ENCODE measurements at places on chromosomes 7 and 10.

DNA sequence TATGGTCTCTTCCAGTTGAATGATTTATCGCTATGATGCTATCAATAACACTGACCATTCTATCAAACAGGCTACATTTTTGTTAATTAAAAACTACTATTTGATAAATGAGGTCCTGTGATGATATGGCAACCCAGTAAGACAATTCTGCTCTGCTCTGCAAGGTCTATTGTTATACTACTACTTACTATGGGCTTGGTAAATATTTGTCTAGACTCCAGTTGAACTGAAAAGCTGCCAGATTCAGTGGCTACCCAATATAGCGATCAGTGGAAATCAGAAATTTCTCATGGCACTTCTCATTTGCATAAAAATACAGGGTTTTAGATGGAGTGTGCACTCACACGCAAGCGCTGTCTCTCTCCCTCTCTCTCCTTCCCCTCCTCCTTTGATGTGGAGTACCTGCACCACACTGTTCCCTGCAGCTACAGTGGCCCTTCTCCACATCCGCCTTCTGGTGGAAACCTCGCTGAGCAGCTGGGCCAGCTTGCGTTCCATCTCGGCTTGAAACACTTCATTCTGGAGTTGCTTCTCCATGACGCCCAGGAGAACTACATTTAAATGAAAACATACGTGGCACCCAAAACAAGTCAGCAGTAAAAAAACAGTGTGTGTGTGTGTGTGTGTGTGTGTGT is 77.9 kb downstream of the KIAA1549 start:
- DNase-seq, result no peak

GRCh38 chr7:67006965-67007364 is 10.3 kb downstream of the TYW1 start:
- DNase-seq, result no peak

DNA sequence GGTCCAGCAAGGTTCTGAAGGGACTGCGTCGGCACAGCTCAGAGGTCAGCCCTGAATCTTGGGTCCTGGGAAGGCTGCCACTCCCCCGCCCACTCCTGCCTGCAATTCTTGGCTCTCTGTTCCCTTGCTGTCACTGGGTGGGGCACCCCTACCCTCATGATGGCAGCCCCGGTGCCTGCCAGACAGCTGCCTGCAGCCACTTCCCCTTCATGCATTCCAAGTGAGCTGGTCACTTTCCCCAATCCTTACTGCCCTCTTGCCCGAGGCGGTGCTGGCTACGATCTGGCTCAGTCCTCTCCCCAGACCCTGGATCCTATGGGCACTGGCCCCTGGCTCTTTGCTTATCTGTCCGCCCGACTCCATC is 14.2 kb downstream of the MYL10 start:
- no peak for DNase-seq

GRCh38 chr10:69807696-69808095 is 6.0 kb downstream of the COL13A1 start:
- DNase-seq, result no peak

DNA sequence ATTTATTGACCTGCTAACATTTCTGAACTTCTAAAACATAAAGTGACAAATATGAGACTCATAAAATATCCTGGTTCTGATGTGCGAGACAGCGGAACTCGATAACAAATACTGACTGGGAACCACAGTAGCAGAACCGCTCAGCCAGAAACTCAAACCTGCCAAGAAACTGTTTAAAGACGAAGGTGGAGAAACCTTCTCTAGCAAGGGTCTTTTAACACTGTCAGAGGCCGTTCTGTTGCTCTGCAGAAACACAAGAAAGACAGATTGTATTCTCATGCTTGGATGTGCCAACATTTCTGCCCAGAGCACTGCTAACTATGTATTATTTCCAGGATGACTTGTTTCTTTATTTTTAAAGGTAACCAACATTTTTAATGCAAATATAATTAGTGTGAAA is 514.8 kb upstream of the ADARB2 start:
- DNase-seq, result no peak

DNA sequence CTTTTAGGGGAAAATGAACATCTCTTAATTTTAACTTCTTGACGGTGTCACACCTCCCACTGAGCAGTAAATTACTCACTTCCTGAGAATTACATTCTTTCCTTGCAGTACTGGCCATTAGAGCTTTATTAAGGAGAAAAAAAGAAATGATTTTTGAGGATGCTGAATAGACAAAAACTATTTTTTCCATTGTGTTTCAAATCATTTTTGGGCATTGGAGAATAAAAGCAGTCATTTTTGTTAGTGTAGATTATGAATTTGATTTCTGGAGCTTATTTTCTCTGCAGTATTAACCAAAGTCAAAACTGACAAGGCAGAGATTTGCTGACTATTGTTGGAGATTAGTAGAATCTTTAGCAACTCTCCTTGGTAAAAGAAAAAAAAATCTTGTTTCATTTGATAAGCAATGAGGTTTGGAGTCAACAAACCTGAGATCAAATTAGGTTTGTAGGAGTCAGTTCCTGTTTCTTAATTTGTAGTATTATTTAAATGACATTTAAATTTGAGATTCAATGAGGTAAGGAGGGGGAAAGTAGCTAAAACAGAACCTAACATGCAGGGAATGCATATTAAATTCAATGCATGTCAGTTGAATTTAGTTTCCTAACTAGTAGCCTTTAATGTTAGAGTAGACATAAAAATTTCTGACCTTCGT is 70.6 kb downstream of the AP3M1 start:
- DNase-seq, result no peak

DNA sequence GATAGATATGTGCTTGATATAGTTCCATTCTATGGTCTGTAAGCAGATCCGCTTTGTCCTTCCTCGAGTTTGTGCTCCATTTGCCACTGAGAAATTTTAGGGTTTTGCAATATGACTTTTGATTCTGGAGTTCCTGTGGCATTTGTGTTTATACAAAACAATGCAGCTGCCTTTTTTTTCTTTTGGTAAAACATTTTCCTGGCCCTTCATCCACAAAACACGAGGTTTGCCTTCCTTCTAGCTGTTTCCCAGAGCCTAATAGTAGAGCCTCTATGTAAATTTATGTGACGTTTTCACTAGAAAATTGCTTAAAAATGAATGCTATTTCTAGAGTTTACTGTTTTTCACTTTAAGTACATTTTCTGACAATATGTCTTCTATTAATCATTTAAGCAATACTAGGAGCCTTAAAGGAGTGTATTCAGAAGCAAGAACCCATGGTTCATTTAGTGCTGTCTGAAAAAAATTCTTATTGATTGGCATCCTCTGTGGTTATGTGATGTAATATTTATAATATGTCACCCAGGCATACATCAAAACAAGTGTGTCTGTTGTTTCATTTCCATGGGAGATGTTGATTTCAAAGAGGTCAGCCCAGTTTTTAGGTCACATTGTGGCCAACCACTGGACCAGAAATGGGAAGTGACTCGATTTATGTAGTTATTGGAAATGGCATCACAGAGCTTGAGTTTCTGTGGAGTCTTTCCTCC is 618.3 kb downstream of the LRMDA start:
- peak; percentile 39 for DNase-seq

DNA sequence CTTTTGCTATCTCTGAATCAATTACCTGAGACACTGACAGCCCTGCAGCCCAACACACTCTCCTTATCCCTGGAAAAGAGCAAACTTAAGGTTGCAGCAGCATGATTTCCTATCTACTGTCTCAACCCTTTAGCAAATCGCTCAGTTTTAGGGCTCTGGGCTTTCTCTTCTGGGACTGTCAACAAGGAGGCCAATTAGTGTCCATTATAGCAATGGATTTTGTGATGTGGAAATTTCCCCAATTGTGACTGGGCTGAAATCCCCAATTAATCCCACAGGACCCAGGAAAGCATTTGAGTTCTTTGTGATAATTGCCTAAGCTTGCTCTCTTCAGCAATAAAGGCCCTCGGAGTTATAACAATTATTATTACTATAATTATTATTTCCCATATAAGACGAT is 197.0 kb downstream of the ZNF438 start:
- DNase-seq, result peak; percentile 83

DNA sequence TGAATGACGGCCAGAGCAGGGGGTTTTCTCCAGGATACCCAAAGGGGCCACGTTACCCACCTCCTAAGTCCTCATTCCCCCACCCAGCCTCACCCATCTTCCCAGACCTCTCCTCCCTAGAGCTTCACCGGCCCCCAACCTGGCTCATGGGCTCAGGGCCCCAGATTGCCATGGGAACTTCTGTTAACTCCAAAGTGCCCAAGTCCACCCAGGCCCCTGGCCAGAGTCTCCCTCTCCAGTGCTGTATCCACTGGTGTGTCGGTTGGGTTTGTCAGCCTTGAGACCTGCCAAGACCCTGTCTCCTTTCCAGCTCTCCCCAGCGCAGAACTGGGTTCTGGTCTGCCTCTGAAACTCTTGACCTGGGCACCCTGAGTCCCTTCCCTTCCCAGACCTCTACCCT is 37.1 kb upstream of the ZMIZ2 start:
- no peak for DNase-seq

- no peak for DNase-seq
Measured at GRCh38 chr10:132353456-132354355, 21.7 kb downstream of the LRRC27 start.

DNA sequence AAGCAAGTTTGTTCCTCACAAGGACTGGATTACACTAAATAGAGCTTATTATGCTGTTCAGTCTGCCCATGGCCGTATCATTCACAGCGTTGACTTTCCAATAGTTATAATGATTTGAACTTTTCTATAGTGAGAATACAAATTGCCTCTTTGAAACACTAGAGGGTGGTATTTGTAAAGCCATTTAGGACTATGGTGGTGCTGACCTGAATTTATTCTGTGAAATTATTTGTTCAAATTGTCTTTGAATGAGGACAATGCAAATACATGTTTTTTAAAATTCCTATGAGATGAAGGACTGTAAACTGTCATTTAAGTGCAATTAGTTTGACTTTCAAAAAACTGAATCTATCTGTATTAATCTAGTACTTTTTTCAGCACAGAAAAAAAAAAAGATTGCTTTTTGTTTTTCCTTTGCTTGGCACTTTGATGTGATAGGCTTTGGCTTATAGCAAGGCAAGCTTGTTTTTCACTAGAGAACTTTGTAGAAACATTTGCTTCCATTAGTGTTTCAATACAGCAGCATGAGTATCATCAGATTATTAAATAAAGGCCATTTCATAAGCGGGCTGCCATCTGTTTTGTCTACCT is 122.7 kb upstream of the TMEM229A start:
- peak; percentile 66 for DNase-seq

- DNase-seq, result no peak
Measured at GRCh38 chr7:116806046-116806944, 56.1 kb upstream of the CAPZA2 start.

DNA sequence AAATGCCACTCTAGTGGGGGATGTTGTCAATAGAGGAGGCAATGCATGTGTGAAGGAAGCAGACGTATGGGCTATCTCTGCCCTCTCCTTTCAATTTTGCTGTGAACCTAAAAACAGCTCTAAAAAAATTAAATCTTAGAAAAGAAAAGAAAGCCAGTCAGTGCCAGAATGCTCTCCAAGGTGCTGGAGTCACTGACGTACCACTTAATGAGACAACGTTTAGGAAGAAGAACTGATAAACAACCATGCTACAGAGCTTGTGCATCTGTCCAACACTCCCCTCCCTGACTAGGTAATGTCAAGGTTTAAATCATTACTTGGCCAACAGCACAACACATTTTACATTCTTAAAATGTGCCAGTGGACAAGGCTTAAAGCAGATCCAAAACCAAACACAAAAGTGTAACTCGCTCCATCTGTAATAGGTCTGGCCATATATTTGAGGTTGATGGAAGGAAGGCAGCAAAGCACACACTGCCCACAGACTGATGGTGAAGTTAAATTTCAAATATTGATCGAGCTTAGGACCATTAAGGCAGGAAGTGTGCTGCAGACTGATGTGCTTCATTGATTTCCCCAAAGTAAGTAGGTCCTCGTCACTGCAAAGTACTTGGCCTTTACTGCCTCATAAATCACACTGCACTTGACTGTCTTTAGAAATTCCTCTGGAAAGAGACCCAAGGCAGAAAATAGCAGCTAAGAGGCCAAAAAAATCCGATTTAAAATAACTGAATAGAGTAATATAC is 15.5 kb downstream of the ARMH3 start:
- peak; percentile 11 for DNase-seq

DNA sequence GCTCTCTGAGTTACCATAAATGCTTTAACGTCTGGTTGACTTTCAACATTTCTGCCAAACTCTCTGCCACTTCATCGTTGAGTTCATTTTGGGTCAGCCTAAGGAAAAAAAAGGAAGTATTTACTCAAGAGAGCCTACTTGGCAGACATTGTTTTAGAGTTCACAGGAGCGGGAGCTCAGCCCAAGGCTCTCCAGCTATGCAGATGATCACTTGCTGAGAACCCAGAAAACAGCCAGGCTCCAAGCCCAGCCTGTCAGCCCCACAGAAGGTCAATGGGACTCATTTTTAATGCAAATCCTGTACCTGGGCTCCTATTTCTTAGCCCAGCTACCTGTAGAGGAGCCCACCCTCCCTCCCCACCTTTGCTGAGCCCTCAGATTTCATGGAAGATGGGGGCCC is 45.5 kb downstream of the NOD1 start:
- DNase-seq, result no peak

GRCh38 chr10:90579602-90580242 is 278.1 kb downstream of the HTR7 start:
- no peak for DNase-seq
